ENCODE measurements at places on chromosomes 3 and 15.

GRCh38 chr3:138360869-138361525, 12.6 kb downstream of the MRAS start:
- no peak for DNase-seq

DNA sequence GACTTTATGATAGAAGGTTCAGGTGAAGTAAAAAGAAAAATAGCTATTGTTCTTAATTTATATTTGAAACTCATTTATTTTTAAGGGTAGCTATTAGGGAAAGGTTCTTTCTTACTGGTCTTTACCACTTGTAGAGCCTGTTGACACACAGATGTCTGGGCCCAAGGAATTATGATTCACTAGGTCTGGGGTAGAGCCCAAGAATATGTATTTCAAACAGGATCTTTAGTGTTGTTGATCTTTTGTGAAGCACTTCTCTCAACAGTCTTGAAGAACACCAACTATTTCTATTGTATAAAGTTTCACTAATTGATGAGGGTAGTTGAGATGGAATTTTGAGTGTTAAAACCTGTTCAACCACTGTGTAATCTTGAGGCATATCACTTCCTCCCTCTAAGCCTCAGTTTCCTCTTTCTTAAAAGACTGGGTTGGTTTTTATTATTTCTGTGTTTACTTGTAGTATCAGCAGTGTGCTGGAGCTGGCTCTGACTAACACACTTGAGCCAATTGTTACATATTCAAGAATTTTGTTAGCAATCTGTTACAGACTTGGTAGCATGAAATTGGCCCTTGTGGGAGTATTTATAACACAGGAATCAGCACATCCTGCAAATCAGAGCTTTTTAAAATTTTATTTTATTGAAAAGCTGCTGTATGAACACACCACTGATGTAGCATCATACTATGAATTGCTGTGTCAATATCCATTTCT, 155.9 kb downstream of the RBMS3 start:
- DNase-seq, result no peak

GRCh38 chr15:45586601-45587094, 531 bp upstream of the BLOC1S6 start:
- no peak for DNase-seq

- DNase-seq, result no peak
These were observed 10.4 kb downstream of the PTPRG start for GRCh38 chr3:61571516-61572336.

DNA sequence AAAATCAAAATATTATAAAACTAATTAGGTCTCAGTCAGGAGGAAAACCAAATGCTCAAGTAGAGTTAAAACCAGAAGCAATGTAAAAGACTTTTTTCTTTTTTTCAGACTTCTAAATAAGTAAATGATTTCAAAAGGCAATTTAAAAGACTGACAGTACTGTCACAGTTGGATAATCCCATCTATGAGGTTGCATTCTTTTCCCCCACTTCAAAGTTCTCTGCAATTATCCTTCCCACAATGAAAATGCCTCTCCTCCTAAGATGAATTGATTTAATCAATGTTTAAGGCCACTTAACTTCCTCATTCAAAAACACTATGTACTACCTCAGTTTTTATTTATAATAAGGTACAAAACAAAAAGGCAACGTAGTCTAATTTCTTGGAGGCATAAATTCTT, 8.1 kb downstream of the MRPL3 start:
- no peak for DNase-seq

DNA sequence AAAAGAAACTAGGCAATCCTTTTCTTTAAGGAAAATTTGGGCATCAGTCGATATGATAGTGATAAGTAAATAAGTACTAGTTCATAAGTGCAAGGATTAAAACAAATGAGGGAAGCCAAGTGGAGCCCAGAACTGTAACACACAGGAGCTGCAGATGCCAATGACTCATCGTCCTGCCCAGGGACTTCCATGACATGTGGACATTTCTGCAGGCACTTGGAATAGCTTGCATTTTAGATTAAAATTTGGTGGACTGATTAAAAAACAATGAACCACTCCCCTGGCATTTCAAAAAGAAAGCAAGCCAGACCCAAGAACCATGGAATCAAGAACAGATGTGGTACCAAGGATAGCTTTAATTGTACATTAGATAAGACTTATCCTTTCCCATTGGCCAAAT, 2.9 kb downstream of the SAMD7 start:
- no peak for DNase-seq

- DNase-seq, result no peak
These were observed 24.5 kb downstream of the QTRT2 start for GRCh38 chr3:114081037-114081436.

- no peak for DNase-seq
These were observed 546.0 kb upstream of the NR2F2 start for GRCh38 chr15:95784508-95784907.

DNA sequence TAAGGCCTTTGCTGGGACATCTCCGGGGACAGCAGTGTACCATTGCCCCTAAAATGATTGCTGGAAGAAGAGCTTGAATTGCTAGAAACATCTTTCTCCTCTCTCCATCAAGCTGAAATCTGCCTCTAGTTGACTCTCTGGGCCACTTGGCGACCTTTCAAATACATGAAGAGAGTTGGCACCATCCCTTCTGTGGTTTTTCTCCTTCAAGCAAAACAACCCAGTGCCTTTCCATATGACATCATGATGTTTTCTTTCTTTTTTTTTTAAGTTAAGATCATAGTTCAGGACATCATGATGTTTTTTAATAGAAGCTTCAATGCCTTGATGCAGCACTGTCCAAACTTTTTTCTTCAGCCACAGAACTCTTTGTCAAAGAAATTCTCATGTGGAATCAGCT, 144.0 kb upstream of the PTPRG start:
- no peak for DNase-seq

GRCh38 chr3:192958219-192958872, 40.7 kb upstream of the MB21D2 start:
- no peak for DNase-seq

DNA sequence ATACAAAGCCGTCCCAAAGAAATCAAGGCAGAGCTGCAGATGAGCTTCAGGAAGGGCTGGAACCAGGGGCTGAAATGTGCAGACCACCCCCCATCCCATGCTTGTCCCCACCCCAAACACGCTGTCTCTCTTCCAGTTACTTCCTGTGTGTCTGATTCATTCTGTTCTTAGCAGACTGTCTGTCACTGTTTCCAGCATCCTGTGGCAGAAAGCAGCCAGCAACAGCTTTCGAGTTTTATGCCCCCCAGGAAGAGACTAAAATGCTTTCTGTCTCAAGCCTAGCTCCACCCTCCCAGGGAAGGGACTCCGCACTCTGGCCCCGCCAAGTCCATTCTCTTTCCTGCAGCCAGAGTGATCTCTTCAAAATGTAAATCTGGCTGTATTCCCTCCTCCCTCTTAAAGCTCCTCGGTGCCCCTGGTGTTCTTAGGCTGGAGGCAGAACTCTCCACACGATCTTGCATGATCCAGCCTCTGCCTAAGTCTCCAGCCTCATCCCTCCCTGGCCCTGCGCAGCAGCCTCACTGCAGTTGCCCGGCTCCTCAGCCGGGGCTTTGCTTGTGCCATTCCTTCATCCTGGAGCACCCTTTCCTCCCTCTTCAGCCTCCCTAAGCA, 41.5 kb downstream of the HRH1 start:
- no peak for DNase-seq

DNA sequence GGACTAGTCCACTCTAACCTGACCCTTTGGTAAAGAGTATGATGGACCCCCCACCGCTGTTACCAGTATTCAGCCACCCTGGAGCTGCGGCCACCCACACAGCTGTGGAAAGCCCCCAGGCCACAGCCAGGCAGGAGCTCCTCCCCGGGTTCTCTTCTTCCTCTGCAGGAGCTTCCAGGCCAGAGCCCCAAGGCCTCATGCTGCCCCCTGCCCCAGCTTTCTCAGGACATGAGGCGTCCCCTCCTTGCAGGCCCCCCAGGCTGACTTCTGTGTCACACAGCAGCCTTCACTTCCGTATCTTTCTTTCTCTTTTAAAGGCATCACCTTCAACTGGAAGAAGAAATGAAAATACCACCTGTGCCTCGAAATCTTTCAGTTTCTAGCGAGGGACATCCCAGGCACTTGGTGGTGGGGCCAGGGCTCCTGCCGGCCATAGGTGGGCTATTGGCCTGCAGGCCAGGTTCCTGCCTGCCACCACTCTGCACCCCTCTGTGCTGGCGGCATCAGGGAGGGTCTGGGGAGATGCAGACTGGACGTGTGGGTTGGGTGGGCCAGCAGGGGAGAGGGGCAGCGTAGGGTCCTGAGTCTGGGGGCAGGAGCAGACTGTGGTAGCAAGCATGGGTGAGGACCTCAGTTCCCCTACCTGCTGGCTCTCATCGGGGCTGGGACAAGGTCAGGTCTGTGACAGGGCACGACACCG, 19.9 kb downstream of the KLF13 start:
- DNase-seq, result no peak

- no peak for DNase-seq
These were observed 15.1 kb downstream of the RAB5A start for GRCh38 chr3:19961960-19962359.

GRCh38 chr3:78911394-78911793, 856.4 kb downstream of the ROBO1 start:
- DNase-seq, result no peak

DNA sequence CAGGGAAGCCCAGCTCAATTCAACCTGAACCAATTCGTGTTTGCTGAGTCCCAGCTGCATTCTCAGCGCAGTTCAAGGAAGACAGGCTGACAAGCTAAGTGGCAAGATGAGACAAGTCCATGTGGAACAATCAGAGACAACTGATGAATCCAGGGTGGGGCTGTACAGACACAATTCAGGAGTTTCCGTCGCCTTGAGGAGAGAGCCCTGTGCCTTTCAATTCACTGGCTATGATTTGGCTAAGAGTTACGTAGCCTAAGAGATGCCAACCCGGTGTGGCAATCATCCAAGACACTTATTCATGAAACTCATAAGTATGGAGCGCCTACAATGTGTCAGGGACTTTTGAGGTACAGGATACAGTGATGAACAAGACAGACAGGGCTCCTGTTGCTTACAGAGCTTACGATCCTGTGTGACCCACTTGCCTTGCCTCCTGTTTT, 15.5 kb upstream of the ZBED2 start:
- DNase-seq, result no peak

DNA sequence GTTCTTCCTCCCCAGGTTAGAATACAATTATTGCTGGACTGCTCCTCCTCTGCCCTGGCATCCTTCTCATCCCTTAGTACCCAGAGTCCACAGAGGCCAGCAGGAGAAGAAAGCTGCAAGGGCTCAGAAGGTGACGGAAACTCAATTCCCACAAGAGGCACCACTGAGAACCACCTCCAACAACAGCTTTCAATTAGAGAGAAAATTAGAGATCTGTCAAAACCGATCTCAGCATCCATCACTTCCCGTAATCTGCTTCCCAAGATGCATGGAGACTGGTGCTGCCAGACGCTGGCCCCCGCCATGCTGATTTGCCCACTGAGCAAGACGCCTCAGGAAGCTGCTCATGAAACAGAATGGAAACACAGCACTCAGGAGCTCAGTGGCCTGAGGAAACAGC, 135.0 kb upstream of the PRICKLE2 start:
- DNase-seq, result no peak

- no peak for DNase-seq
These were observed 17.3 kb upstream of the IL12A start for GRCh38 chr3:159971311-159971710.

- DNase-seq, result peak; percentile 82
These were observed at the start of gene CLSTN2 for GRCh38 chr3:139935016-139935865. Gene CLSTN2 (plus strand): TSS chr3:139935185.

GRCh38 chr3:177282119-177282655, 84.9 kb upstream of the TBL1XR1 start:
- DNase-seq, result no peak

GRCh38 chr15:60949039-60949977, 279.8 kb downstream of the RORA start:
- DNase-seq, result no peak

DNA sequence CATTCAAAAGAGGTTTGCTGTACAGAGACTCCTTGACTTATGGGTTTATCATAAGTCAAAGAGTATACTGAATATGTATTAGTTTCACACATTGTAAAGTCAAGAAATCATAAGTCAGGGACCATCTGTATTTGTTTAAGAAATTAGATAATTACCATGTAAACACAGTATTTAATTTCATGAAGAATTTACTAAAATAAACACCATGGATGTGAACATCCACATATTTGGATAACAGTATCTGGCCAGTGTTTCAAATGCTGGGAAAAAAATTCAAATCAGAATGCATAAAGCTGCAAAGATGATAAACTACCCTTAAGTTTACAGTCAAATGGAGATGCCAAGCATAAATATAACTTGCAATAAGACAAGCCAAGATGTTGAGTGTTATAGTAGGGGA, 17.0 kb downstream of the MYNN start:
- DNase-seq, result no peak

Measured in type B pancreatic cell (in vitro differentiated cells).